ENCODE measurements at places on chromosomes 6 and 20.

GRCh38 chr6:17687136-17687535 lies 19.6 kb downstream of the NUP153 start:
- DNase-seq = no peak

- peak; percentile 69 for DNase-seq
Observed at GRCh38 chr6:117267766-117268534, 2.6 kb downstream of the VGLL2 start.

DNA sequence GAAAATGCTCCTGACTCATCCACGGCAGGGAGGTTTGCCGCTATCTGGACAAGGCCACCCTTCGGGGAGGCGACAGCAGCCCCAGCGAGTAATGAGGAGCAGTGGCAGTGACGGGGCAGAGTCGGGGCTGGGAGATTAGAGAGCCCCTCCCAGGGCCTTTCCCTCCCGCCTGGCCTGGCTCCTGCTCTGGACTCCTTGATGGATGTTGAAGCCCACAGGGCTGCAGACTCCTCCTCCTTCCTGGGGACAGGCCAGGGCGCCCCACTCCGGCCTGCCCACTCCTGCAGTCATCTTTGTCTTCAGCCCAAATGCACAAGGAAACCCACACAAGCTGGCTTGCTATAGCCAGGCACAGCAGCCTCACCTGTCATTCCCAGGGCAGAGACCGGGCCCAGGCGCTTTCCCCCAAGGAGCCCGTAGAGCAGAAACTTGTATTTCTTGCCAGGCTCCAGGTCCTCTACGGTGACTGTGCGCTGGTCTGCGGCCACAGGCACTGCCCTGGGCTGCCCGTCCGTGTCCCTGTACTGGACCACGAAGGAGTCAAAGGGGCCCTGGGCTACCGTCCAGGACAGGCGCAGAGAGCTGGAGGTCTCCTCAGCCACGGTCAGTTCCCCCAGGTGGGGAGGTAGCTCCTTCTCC lies 7.7 kb downstream of the CYP21A2 start:
- peak; percentile 43 for DNase-seq

GRCh38 chr6:31622684-31623091 lies 2.2 kb downstream of the PRRC2A start:
- no peak for DNase-seq

DNA sequence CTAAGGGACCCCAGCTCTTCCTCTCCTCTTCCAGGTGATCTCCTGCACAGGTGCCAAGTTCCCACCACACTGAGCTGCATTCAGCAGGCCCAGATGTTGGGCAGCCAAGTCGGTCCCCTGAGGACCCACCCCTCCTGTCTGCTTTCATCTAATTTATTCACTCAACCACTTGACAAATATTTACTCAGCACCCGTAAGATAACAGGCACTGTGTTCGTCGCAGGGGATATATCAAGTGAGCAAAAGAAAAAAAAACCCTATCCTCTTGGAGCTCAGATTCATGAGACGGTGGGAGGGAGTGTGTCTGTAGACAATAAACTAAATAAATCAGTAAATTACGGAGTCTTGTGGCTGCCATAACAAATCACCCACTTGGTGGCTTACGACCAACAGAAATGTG lies 143.6 kb downstream of the MRPL14 start:
- DNase-seq = no peak

DNA sequence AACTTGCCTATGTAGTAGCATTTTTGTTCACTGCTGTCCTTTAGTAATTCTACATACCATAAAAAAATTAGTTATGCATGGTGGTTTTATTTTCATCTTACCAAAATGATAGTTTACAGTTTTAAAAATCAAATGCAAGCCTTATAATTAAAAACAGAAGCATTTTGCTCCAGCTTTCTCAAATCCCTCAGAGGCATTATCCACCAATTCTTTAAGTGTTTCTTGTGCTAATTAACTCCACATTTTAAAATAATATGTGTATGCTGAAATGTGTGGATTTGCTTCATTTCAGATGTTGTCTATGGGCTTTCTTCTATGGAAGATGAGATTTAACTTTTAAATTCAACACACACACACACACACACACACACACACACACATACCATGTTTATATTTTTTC lies 49.3 kb downstream of the PCSK2 start:
- DNase-seq = no peak

- DNase-seq = no peak
Observed at GRCh38 chr6:113425977-113426660, 431.0 kb upstream of the MARCKS start.

DNA sequence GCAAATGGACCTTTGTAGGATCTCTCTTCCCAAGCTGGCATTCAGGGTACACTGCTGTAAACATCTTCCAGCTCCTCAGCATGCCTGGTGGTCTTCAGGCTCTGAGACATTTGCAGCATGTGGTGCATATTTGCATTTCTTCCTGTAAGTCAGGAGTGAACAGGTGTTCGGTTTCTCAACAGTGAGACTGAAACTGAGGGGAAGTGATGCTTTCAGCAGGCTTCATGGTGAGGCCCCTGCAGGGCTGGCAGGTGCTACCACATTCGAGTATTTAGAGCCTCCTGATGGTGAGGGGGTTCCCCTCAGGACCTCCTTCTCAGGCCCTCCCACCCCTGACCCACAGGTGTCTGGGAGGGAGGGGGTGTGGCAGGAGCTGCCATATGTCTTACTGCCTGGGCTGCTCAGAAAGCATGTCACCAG lies 15.1 kb downstream of the MYBL2 start:
- DNase-seq = no peak

GRCh38 chr20:51043811-51044210 lies 20.9 kb upstream of the KCNG1 start:
- DNase-seq = no peak

GRCh38 chr6:73400656-73401055 lies 6.0 kb downstream of the DDX43 start:
- no peak for DNase-seq

- DNase-seq = no peak
Observed at GRCh38 chr6:34773916-34774315, 16.6 kb downstream of the SNRPC start.

Measured in ecto neural progenitor cell (in vitro differentiated cells).